ENCODE measurements at places on chromosomes 5 and 9.
A peak's percentile ranks its signal among the peaks of the same experiment; 100 is the strongest.

DNA sequence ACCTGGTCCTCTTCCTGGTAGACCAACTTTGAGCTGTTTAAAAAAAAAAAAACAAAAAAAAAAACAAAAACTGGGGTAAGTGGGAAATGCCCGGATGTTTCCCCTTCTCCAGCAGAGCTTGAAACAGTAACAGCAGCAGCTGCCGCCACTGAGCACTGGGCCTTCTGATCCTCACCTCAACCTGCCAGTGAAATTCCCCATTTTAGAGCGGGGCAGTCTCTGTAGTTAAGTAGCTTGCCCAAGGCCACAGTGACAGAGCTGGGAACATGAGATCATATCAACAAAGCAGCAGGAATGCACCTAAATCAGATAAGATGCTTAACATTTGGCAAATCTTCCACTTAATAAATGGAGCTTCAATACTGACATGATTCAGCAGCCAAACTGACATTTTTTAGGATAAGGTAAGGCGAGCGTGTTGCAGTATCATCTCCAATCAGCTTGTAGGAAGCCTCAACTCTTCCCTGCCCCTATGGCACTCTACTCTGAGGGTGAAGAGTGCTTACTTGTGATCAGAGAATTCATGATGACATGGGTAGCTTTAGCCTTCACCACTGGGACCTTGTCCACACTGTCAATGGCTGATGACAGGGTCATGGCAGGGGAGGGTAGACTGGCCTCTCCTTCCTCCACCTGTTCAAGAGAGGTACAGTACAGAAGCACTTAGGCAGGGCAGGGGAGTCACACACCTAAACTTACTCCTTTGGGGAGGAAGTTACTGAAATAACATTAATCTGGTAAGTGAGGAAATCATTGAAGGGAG lies 9.3 kb downstream of the KIAA1191 start:
- DNase-seq = no peak

- DNase-seq = no peak
Measured at GRCh38 chr5:86878250-86878649, 260.5 kb downstream of the COX7C start.

DNA sequence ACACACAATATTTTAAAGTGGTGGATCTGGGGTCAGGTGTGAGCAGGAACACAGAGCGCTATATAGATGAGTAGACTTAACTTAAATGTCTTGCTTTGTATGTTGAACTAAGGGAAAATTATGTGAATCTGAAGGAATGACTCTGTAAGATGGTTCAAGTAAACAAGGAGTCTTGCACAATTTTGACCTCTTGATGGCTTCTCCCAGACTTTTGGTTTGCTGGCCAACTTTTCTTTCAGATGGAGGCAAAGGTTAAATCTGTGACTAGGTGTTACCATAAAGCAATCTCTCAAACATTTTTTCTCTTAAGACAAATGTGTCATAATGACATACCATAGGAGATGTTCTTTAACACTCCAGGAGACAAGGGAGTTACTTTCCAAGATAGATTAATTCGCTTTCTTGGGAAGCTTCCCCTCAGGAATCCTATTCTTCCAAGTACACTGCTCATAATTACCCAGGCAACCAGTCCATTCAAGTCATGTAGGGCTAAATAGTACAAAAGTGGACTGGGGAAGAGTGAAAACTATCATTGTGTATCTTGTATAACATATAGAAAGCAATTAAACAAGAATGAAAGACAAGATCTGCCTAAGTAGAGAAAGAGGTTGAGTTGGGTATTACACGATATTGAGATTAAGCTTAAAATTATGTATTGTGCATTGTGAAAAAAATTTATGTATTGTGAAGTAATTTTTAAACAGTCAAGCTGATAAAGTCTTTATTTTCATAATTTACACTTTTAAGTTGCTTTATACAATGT lies 60.3 kb upstream of the SLC27A6 start:
- no peak for DNase-seq

DNA sequence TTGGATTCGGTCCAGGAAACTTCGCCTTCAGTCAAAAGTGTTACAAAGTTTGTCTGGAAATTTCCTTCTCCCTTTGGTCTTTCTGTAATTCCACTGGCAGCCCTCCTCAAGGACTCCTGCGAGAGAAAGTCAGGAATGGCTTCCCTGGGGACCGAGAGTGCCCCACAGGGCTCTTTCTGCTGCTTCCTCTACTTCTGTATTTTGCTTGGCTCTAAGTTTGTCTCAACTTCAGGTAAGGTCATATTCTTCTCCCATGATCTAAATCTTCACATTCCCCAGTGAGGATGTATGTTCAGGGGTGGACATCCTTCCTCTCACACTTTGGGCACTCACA lies 10.3 kb upstream of the RIOK2 start:
- no peak for DNase-seq

DNA sequence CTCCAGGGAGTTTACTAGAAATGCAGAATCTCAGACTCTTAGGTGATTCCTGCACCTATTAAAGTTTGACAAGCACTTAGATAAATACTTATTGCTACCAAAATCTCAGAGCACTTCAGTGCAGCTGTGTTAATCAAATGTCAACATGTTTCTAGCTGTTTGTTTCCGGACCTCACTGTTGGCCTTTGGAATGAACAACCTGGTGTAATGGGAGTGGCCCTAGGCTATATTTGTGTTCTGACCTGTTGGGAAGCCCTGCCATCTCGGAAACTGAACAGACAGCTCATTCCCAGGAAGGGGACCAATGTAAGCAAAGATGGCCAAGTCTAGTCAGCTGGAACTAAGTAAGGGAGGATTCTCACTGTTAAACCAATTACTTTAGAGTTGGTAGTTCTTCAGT lies 145.0 kb upstream of the SLC28A3 start:
- no peak for DNase-seq

GRCh38 chr9:136726631-136727191 lies 14.3 kb downstream of the DIPK1B start:
- DNase-seq = peak; percentile 25

GRCh38 chr9:8907868-8908267 lies 1108.3 kb upstream of the DMAC1 start:
- no peak for DNase-seq

DNA sequence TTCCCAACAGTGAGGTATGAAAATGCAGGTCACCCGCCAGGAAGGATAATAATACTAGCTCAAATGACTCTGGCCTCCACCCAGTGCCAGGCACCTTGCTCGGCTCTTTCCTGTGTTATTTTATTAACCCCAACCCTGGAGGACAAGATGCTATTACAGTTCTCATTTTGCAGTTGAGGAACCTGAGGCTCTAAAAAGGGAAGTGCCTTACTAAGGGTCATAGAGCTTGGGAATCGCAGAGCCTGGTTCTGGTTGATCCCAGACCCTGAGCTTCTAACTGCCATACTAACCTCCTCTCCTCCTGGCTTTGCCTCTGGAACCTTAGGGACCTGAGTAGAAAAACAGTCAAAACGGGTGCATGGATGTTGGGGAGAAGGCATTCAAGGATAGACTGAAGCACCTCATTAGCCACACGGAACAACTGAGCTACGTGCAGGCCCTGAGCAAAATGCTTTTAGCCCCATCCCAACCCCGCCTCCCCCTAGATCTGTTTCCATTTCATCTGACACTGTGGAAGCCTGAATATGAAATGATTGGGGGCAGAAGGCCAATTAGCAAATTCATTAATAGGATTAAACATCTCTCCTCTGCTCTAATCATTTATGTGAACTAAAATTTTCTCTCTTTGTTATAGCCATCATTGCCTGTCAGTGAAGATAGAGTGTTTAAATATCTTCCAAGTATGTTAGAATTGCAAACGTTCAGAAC lies 7.9 kb downstream of the KCNIP1 start:
- DNase-seq = no peak

GRCh38 chr9:93601666-93602065 lies 25.3 kb downstream of the PHF2 start:
- no peak for DNase-seq

- no peak for DNase-seq
Measured at GRCh38 chr9:79257790-79258351, 313.9 kb upstream of the TLE4 start.

DNA sequence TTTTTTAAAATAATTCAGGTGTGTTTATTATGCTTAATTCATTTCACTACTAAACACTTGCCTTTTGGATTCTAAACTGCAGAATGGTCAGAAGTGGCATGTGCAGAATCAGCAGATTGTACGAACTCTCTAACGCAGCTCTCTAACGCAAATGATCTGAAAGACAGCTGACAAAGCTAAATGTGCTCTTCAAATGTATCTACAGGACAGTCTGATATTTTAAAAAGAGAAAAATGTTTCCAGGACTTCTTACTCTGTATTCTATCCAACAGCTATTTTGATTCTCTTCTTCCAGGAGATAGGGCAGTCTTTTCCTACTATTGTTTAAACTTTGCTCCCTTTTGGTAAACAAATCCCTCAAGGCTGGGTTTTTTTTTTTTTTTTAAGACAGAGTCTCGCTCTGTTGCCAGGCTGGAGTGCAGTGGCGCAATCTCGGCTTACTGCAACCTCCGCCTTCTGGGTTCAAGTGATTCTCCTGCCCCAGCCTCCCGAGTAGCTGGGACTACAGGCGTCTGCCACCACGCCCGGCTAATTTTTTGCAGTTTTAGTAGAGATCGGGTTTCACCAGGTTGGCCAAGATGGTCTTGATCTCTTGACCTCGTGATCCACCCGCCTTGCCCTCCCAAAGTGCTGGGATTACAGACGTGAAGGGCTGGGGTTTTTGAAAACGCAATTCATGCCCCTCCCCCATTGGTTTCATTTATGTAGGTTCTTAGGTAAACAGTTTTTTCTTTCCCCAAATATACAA lies 1.2 kb downstream of the NMRK1 start:
- DNase-seq = no peak

DNA sequence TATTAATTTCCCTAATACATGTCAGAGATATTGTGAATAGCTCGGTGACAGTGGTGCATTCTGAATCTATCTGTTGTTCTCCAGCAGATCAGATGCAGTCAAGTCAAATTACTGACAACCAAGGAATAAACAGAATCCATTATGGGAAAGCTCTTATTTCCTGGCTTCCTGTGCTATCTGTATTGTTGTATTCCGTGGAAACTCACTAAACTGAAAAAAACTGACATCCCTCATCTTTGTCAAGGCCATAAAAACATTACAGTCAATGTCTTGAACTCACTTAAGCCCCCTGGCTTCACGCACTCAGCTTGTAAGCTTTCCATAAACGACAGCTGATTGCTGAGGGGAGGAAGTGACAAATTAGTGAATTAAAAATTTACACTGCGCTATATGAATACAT lies 245.9 kb downstream of the CTNND2 start:
- DNase-seq = no peak

DNA sequence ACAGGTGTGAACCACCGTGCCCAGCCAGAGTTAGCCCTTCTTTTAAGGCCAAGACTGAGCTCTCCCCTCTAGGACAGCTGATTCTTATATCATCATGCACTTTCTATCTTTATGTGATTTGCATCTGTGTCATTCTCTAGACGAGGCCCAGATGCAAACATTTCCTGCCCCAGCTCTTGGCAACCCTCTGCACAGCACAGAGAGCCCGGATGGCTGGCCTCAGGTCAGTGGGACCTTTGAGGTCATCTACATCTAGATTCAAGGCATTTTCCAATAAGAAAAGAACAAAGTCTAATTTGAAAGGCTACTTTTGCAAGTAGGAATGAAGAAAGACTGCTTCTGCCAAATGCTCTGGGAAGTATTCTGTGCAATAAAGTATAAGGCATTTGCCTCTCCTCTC lies 109.0 kb upstream of the DAB2 start:
- no peak for DNase-seq

DNA sequence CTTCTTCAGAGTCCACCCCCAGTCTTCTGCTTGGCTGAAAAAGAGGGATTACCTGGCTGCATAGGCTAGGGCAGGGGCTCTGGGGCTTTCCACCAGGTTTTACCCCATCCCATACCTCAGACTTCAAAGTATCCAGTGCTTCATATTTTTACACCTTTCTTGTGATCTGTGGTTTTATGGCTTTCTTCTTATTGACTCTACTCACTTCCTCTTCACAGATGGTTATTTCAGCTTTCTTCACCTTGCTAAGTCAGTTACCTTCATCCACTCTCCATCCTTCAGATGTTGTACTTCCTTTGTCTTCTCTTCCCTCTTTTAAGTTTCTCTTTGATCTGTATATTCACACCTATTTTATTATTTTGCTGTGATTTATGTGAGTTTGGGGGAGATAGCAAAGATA lies 104.3 kb downstream of the GRIA1 start:
- no peak for DNase-seq

- no peak for DNase-seq
Measured at GRCh38 chr5:122723606-122724352, 51.1 kb upstream of the SNX2 start.

- DNase-seq = no peak
Measured at GRCh38 chr5:2000591-2000990, 117.9 kb upstream of the IRX4 start.

DNA sequence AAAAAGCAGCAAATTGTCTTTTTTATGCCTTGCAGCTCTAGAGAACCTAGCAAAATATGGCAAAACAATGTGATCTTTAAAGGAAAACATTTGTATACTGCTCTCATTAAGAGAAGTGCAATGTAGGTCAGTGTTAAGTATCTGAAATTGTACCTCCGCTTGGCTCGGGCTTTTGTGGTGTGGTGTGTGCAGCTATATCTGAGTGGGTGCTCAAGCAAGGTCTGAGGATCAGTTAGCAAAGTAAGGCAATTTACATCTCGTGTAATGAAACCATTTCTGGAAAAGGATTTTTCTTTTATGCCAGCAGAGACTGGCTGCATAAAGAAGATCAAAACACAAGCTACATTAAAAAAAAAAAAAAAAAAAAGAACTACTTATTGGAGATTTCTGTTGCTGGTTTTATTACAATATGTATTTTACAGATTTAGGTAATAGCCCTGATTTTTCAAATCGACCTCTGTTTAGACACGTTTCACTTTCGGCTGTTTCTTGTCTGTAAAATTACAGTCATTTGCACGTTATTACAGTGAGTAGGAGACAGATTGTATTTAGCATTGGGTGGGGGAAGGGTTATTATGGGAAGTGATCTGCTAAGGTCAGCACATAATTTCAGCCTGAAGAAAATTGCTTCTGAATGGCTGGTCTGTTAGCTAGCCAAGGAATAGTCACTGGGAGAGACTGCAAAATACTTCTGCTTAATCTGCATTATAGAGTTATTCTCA lies 7.9 kb upstream of the ZNF608 start:
- DNase-seq = no peak

GRCh38 chr9:94156348-94157049 lies 72.2 kb downstream of the PTPDC1 start:
- DNase-seq = no peak

DNA sequence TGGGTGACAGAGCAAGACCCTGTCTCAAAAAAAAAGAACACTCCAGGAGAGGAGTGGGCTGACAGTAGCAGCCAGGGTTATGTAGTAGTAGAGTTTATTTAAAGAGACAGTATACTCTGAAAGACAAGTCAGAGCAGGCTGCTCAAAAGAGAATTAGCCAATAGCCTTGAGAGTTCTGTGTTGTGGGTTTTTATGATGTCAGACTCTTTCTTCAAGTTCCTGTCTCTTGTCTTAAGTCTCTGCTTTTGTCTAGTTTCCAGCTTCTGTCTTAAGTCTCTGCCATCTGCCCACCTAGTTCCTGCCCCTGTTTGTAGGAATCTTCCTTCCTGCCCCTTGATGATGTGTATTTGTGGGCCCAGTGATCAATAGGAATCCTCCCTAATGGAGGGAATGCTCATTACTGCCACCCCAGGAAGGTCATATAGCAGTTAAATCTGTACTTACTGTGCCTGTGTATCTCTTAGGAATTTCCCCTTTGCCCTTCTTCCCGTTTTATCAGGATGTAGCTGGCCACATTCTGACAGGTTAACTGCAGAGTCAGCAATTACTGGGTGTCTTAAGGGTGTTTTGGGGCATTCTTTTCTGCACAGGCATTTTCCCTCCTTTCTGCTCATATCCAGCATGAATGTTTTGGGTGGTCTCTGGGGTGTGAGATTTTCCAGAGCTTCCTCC lies 580.5 kb upstream of the SGCD start:
- no peak for DNase-seq

Measured in CD4-positive, CD25-positive, alpha-beta regulatory T cell (primary cell).